ENCODE measurements at places on chromosomes 12 and 14. TPM values are rescaled to one million over a fixed set of nuclear protein-coding genes. Genes with fewer than 3 reads are reported as not detected.

Gene GZMH
- 9.6 TPM for total RNA-seq

Gene LRP10
- 55.5 TPM for total RNA-seq

DNA sequence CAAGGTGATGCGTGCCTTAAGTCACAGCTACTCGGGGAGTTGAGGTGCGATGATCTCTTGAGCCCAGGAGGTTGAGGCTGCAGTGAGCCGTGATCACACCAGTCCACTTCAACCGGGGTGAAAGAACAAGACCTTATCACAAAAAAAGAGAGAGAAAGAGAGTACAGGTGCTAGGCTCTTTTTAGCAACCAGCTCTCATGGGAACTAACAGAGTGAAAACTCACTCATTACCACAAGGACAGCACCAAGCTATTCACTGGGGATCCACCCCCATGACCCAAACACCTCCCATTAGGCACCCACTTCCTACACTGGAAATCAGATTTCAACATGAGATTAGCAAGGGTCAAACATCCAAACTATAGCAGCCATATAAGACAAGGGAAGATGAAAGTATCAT lies 164.2 kb downstream of the NDUFA12 start:
- no peak for DNase-seq

DNA sequence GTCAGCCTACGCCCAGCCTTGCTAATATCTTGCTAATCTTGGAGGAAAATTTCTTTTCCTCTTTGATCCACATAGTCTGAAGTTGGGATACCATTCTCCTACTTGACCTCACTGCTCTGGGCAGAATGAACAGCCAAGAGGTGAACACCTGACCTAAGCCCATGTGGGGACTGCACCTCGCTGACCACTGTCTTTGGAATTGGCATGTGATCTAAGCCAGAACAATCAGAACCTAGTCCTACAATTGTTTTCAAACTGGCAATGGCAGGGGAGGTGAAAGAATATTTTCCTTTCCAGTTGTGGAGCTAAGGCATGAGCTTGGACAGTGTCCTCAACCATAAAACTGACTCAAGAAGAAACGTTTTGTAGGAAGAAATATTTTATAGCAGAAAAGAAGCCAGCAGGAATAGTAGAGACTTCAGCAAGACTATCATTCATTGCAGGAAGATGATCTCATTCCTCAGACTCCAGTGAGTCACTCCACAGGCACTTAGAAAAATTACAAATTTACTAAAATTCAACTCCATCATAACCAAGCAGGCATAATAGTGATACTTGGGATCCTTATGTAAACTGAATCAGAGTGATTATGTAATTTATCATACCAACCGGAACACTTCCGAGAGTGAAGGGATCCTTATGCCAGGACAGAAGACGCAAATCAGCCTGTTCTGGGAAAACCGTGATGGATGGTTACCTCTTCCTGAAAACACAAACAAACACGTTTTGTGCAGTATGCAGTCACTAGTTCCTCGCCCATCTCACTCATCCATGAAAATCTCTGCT lies 14.7 kb downstream of the PTPRO start:
- no peak for DNase-seq

- no peak for DNase-seq
Observed at GRCh38 chr14:77475432-77476115, 17.7 kb downstream of the AHSA1 start.

Data from naive thymus-derived CD4-positive, alpha-beta T cell (primary cell).